ENCODE measurements at places on chromosomes 11 and 22.

- no peak for DNase-seq
Measured at GRCh38 chr11:126246636-126247035, 22.1 kb downstream of the SRPRA start.

GRCh38 chr11:57762235-57762861 lies 746 bp downstream of the CTNND1 start:
- DNase-seq, result no peak

DNA sequence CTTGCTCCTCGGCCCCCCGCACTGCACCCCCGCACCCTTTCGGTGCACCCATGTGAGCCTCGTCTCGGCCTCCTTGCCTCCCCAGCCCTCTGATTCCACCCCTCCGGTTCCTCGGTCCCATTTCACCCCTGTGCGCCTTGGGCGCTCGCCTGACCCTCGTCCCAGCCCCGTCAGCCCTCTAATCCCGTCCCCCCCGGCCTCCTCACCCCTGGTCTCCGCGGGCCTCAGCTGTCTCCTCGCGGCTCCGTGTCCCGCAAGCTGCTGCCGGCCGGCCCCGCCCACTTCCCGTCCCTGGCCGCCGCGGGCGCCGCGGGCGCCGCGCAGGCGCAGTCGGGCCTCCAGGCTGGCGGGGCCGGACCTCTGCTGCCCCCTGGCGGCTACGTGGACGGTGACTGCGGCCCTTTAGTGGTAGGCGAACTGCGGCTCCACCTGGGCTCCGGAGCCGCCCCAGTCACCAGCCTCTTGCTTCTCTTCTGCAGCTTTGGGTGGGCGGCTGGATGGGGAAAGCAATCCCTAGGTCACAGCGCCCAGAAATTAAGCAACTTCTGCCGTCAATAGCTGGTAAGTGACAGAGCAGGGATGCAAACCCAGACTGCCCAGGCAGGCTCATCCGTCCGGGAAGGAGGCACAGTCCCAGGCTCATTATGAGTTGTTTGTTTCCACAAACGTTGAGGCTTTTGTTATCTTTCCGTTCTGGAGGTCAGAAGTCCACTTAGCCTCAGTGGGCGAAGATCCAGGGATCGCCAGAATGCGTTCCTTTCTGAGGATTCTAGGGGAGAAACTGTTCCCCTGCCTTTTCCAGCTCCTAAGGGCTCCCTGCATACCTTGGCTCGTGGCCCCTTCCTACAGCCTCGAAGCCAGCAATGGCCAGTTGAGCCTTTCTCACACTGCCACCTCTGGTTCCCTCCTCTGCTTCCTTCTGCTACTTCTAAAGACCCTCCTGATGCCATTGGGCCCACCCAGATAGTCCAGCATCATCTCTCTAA lies at the start of gene PPM1F:
Gene PPM1F, minus strand, starts transcription at position 263 of the 986 bp plus-strand sequence. CDS start 6,800 bp downstream, outside the sequence.
- DNase-seq, result no peak

GRCh38 chr11:46075168-46075567 lies 46.1 kb downstream of the PHF21A start:
- DNase-seq, result peak; percentile 36

GRCh38 chr11:119699227-119699626 lies 29.8 kb downstream of the NECTIN1 start:
- no peak for DNase-seq

GRCh38 chr11:59706518-59707285 lies 6.9 kb downstream of the OR10V1 start:
- peak; percentile 90 for DNase-seq

- DNase-seq, result no peak
Measured at GRCh38 chr22:25966448-25966913, 202.8 kb upstream of the SEZ6L start.

GRCh38 chr11:66289548-66290329 lies 796 bp upstream of the YIF1A start:
- DNase-seq, result peak; percentile 18

DNA sequence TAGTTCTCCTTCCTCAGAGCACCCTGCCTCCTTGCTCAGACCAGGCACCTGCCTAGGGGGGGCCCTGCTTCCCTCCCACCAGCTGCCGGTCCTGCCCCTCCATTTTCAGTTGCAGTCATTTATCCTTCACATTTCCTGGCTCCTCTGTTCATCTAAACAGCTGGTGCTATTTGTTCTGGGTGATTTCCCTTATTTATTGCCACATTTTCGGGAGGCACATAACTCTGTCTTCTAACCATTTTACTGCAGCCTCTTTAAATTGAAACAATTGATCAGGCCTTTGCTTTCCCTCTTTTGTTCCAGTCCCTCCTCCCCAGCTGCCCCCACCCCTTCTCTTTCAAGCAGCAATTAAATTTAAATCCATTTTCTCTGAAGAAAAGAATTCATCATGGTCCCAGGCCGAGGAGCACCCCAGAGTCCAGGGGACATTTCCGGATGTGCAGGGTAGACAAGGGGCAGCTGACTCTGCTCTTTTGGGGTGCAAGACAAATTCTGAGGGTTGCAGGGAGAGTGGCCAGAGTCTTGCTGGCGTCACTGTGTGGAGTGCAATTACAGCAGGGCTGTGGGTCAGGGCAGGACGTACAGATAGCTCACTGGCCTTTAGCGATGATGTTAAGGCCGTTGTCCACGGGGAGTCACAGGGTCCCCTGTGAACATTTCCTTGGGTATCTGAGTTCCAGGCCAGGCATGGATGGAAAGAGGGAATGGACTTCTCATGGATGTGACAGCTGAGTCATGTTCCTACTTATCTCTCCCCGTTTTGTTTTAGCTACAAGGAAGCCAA lies 476.4 kb downstream of the TBC1D22A start:
- DNase-seq, result no peak

Measured in epithelial cell of prostate (primary cell).